ENCODE measurements at places on chromosomes 11 and 22. TPM values are rescaled to one million over a fixed set of nuclear protein-coding genes. Genes with fewer than 3 reads are reported as not detected.

DNA sequence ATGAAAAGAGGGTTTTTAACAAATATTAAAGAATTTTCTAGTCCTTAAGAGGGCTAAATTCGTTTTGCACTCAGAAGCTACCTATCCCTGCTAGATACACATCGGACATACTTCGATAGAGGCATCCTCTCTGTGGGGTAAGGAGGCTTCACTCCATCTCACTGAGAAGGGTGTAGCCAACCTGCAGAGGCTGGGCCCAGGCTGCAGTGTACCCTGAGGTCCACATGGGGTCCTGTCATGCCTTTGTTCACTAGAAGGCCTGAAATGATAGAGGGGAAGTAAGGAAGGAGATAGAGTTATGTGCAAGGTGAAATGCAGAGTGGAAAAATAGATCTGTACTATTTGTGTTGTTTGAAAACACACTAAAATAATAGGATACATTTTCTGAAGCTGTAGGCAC is 45.6 kb downstream of the IGSF9B start:
- H3K27ac ChIP-seq, result no peak overlapping the region
- H3K27me3 ChIP-seq, result peaks cover 8% of the 10 kb centered on the region
- DNase-seq, result no peak

Gene SLC5A1
- not detected for total RNA-seq

Gene SCT
- 3.8 TPM for total RNA-seq

- H3K27ac ChIP-seq, result no peak overlapping the region
- no peak for DNase-seq
- H3K27me3 ChIP-seq, result no peaks in the 10 kb centered on the region
- H3K36me3 ChIP-seq, result peaks cover 7% of the 10 kb centered on the region
Measured at GRCh38 chr11:106879029-106879428, 139.2 kb downstream of the GUCY1A2 start.

Measured in progenitor cell of endocrine pancreas (in vitro differentiated cells).